ENCODE measurements at places on chromosomes 13 and 19. TPM values are rescaled to one million over a fixed set of nuclear protein-coding genes. Genes with fewer than 3 reads are reported as not detected.

DNA sequence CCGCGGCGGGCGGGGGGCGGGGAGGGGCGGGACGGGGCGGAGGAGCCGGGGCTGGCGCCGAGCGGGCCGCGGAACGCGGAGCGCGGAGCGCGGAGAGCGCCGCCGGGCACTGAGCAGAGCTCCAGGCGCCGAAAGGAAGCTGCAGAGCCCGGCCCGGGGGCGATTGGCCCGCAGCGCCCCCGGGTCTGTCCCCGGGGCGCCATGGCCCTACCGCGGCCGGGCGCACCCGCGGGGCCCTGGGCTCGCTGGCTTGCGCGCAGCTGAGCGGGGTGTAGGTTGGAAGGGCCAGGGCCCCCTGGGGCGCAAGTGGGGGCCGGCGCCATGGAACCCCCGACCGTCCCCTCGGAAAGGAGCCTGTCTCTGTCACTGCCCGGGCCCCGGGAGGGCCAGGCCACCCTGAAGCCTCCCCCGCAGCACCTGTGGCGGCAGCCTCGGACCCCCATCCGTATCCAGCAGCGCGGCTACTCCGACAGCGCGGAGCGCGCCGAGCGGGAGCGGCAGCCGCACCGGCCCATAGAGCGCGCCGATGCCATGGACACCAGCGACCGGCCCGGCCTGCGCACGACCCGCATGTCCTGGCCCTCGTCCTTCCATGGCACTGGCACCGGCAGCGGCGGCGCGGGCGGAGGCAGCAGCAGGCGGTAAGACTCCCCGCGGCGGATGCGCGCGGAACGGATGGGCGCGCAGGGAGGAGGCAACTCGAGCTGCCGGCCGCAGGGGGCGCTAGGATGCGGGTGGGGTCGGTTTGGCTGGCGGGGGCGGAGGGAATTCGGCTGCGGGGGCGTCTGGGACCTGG lies at the start of gene PDE4A:
PDE4A (plus strand) TSS at position 95 of the 796 bp plus-strand sequence; CDS start at position 322, 227 bp downstream.
- peak; percentile 23 for DNase-seq

GRCh38 chr19:51702103-51702824 lies 9.1 kb downstream of the SPACA6 start:
- DNase-seq, result no peak

GRCh38 chr19:49417088-49417487 lies 6.2 kb downstream of the PTH2 start:
- no peak for DNase-seq

- no peak for DNase-seq
Measured at GRCh38 chr13:103615771-103616170, 549.6 kb upstream of the SLC10A2 start.

IGFL4 gene
- total RNA-seq, result not detected

GRCh38 chr13:106683179-106683578 lies 115.2 kb upstream of the ARGLU1 start:
- no peak for DNase-seq

- peak; percentile 85 for DNase-seq
Measured at GRCh38 chr19:15837221-15837731, 21.8 kb upstream of the OR10H1 start.
